Central memory CD8-positive, alpha-beta T cell (primary cell): ENCODE measurements at places on chromosomes 1 and 21.

GRCh38 chr1:45979778-45980176 is 152.7 kb downstream of the PIK3R3 start:
- no peaks in the 10 kb centered on the region for H3K4me1 ChIP-seq
- no peaks in the 10 kb centered on the region for H3K27me3 ChIP-seq
- no peak for DNase-seq

- no peak for DNase-seq
- H3K4me3 ChIP-seq = peak overlapping the region; percentile 0
- peak overlapping the region; percentile 93 for H3K27ac ChIP-seq
- peaks cover 60% of the 10 kb centered on the region for H3K4me1 ChIP-seq
- H3K36me3 ChIP-seq = peaks cover 29% of the 10 kb centered on the region
Measured at GRCh38 chr1:221708987-221709386, 32.9 kb downstream of the DUSP10 start.

DNA sequence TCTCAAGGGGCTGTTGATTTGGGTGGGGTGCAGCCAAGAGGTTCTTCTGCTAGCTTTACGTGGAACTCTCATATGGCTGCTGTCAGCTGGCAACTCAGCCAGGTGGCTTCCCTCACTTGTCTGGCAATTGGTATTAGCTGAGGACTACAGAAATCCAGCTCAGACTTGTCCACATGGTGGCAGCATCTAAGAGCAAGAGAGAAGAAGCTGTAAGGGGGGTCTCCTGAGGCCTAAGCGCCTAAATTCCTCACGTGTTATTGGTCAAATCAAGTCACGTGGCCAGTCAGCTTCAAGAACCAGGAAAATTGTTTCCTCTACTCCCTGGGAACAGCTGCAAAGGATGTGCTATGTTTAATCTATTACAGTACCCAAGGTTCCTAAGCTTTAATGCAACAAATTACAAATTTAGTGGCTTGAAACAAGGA is 4.2 kb upstream of the DYRK3 start:
- no peak overlapping the region for H3K4me3 ChIP-seq
- no peak overlapping the region for H3K27ac ChIP-seq
- H3K27me3 ChIP-seq = peaks cover 34% of the 10 kb centered on the region
- peaks cover 21% of the 10 kb centered on the region for H3K4me1 ChIP-seq

- H3K4me3 ChIP-seq = no peak overlapping the region
- H3K4me1 ChIP-seq = no peaks in the 10 kb centered on the region
- H3K36me3 ChIP-seq = no peaks in the 10 kb centered on the region
- DNase-seq = no peak
- no peak overlapping the region for H3K27ac ChIP-seq
Measured at GRCh38 chr1:26017606-26018005, 4.0 kb upstream of the EXTL1 start.

- no peak for DNase-seq
- peak overlapping the region; percentile 88 for H3K4me3 ChIP-seq
- peaks cover 79% of the 10 kb centered on the region for H3K4me1 ChIP-seq
- peaks cover 35% of the 10 kb centered on the region for H3K36me3 ChIP-seq
- H3K27me3 ChIP-seq = no peaks in the 10 kb centered on the region
Measured at GRCh38 chr1:31934706-31935629, 3.2 kb downstream of the PTP4A2 start.

DNA sequence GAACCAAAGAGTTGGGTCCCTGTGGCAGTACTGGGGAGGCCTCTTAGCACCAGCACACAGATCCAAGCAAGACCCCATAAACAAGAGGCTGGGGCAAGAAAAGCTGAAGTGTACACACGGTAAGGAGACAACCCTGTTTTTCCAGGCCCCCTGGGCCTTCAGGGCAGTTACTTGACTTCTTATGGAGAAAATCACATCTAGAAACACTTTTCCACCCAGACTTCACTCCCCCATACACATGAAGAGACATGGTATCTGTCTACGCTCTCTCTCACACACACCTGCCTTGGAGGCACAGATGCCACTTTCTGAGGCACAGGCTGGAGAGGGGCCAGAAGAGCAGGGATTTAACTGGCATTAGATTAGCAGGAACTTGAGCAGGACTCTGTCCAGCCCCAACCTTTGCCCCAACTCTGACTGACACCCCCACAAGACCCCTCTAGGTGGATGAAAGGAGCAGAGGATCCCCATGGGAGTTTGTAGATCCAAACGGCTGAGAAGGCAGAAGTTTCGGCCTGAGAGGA is 2.2 kb downstream of the CERS2 start:
- H3K27me3 ChIP-seq = no peaks in the 10 kb centered on the region
- peak overlapping the region; percentile 88 for H3K27ac ChIP-seq
- peaks cover 69% of the 10 kb centered on the region for H3K4me1 ChIP-seq

DNA sequence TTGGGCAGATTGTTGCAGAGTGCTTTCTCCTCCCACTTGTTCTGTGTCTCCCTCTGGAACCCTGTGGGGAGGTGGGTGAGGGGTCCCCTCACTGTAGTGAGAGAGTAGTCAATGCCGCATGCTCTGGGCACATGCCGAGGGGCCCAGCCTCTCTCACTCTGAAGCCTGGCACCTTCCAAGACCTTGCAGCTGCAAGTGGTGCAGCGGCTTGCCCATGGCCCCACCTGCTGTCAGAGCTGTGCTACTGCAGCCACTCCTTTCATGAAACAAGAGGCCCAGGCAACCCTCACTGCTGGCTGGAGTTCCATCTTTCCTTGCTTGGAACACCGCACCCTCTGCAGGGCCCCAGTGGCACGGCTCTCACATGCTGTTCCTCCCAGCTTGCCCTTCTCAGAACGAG is 58.4 kb upstream of the COL6A1 start:
- H3K4me3 ChIP-seq = no peak overlapping the region
- DNase-seq = peak; percentile 25
- no peak overlapping the region for H3K27ac ChIP-seq

DNA sequence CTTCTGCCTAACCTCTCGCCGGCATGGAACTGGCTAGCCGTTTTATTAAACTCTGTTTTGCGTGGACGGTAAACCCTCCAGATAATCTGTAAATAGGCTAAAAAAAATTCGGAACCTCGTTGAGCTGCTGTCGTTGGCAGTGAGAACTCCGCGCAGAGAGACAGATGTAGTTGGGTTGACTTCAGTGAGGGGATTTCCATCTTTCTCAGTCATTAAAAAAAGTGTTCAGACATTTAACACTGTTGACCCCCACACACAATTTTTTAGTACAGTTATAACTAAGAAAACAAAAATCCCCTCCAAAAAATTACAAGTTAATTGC is 464 bp downstream of the PARK7 start:
- peak; percentile 54 for DNase-seq
- H3K36me3 ChIP-seq = peaks cover 47% of the 10 kb centered on the region
- H3K4me3 ChIP-seq = peak overlapping the region; percentile 93
- H3K4me1 ChIP-seq = peaks cover 65% of the 10 kb centered on the region
- H3K27me3 ChIP-seq = no peaks in the 10 kb centered on the region
- peak overlapping the region; percentile 99 for H3K27ac ChIP-seq

- peaks cover 30% of the 10 kb centered on the region for H3K27me3 ChIP-seq
- H3K4me3 ChIP-seq = no peak overlapping the region
- H3K27ac ChIP-seq = no peak overlapping the region
- no peak for DNase-seq
Measured at GRCh38 chr21:45590726-45591618, 48.7 kb upstream of the SLC19A1 start.

GRCh38 chr1:180231506-180231921 is 1.4 kb downstream of the LHX4 start:
- H3K4me1 ChIP-seq = peaks cover 39% of the 10 kb centered on the region
- no peak overlapping the region for H3K27ac ChIP-seq
- DNase-seq = no peak
- peaks cover 4% of the 10 kb centered on the region for H3K36me3 ChIP-seq

- peaks cover 18% of the 10 kb centered on the region for H3K36me3 ChIP-seq
- H3K4me3 ChIP-seq = peak overlapping the region; percentile 71
- no peaks in the 10 kb centered on the region for H3K27me3 ChIP-seq
- peak overlapping the region; percentile 98 for H3K27ac ChIP-seq
Measured at GRCh38 chr1:156097499-156098178, 15.4 kb upstream of the MEX3A start.

DNA sequence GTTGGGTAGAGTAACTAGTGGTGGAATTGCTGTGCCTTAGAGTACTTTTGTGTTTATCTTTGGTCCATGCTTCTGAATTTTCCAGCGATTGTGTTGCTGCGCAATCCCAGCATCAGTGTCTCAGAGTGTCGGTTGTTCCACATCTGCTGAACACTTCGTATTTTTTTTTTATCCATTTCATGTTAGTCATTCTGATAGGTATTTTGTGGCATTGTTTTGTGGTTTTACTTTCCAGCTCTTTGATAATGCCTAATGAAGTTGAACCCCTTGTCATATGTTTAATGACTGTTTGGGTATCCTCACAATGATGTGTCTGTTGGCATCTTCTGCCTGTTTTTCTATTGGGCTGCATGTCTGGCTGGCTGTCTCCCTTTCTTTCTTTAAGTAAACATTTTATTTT is 13.6 kb downstream of the TUFT1 start:
- H3K36me3 ChIP-seq = no peaks in the 10 kb centered on the region
- no peak overlapping the region for H3K4me3 ChIP-seq
- H3K4me1 ChIP-seq = no peaks in the 10 kb centered on the region
- H3K27me3 ChIP-seq = peaks cover 6% of the 10 kb centered on the region

GRCh38 chr1:221439008-221439746 is 302.7 kb downstream of the DUSP10 start:
- no peak for DNase-seq
- peaks cover 9% of the 10 kb centered on the region for H3K4me1 ChIP-seq
- H3K27me3 ChIP-seq = peaks cover 28% of the 10 kb centered on the region
- no peak overlapping the region for H3K4me3 ChIP-seq
- peak overlapping the region; percentile 20 for H3K27ac ChIP-seq

DNA sequence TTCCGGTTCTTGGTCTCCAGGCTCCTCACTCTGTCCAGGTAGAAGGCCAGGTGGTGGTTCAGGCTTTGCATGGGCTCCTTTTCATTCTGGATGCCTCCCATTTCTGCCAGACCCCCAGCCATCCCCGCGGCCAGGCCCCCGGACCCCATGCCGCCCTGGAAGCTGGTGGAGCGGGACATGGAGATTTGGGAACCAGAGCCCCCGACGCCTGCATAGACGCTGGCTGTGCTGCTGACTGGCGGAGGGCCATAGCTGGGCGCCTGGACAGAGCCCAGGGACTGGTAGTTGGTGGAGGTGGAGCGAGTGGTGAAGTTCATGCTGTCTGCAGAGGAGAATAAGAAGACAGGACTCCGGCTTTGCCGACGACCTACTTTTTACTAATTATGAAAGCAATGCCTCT is 7.1 kb upstream of the SHCBP1L start:
- H3K27ac ChIP-seq = no peak overlapping the region
- peaks cover 59% of the 10 kb centered on the region for H3K27me3 ChIP-seq
- H3K4me1 ChIP-seq = no peaks in the 10 kb centered on the region
- DNase-seq = no peak

GRCh38 chr1:175878775-175879174 is 135.4 kb upstream of the TNR start:
- peaks cover 4% of the 10 kb centered on the region for H3K36me3 ChIP-seq
- no peaks in the 10 kb centered on the region for H3K4me1 ChIP-seq
- H3K27me3 ChIP-seq = peaks cover 11% of the 10 kb centered on the region
- H3K4me3 ChIP-seq = no peak overlapping the region
- H3K27ac ChIP-seq = no peak overlapping the region

DNA sequence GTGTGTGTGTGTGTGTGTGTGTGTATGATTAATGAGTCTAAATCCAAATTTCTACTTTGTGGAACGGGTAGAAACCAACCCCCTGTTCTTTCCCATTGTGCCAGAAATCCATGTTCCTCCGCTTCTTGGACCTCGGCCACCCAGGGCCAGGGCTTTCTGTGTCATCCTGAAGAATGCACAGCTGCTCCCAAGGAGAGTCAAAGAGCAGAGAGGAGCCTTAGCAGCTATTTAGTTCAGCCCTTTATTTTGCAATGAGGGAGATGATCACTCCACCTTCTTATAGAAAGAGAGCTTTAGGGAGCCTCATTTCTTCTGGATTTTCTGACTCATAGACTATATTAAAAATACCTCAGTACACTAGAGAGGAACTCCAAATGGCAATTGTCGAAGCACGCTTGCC is 489.3 kb upstream of the VAMP3 start:
- DNase-seq = no peak
- H3K4me1 ChIP-seq = no peaks in the 10 kb centered on the region
- H3K27me3 ChIP-seq = peaks cover 77% of the 10 kb centered on the region
- H3K27ac ChIP-seq = no peak overlapping the region

- H3K27ac ChIP-seq = no peak overlapping the region
- DNase-seq = no peak
- H3K27me3 ChIP-seq = peaks cover 50% of the 10 kb centered on the region
- H3K4me3 ChIP-seq = no peak overlapping the region
- no peaks in the 10 kb centered on the region for H3K4me1 ChIP-seq
Measured at GRCh38 chr1:157033357-157033876, 12.1 kb downstream of the ARHGEF11 start.

- peak overlapping the region; percentile 96 for H3K4me3 ChIP-seq
- H3K36me3 ChIP-seq = peaks cover 40% of the 10 kb centered on the region
- peak overlapping the region; percentile 93 for H3K27ac ChIP-seq
- no peak for DNase-seq
- peaks cover 53% of the 10 kb centered on the region for H3K4me1 ChIP-seq
Measured at GRCh38 chr1:52364235-52364839, 1.7 kb downstream of the CC2D1B start.

GRCh38 chr1:55310505-55310971 is 95.4 kb upstream of the USP24 start:
- no peaks in the 10 kb centered on the region for H3K36me3 ChIP-seq
- H3K27me3 ChIP-seq = peaks cover 28% of the 10 kb centered on the region
- H3K27ac ChIP-seq = no peak overlapping the region
- DNase-seq = no peak

DNA sequence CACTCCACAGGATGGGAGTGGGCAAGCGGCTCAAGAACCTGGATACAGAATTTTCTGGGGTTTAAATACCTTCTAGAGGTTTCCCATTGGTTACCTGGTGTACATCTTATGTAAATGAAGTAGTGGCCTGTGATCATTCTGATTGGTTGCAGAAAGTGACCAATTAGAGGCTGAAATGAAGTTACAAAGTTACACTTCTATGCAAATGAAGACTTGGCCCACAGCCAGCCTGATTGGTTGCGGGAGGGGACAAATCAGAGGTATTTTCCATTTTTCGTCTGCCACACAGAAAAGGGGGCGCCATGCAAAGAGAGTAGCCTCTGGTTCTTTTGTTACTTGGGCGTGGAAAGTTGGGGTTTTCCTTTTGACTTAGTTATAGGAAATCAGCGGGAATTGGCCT is 8.9 kb downstream of the KCNAB2 start:
- H3K36me3 ChIP-seq = peaks cover 15% of the 10 kb centered on the region
- no peak overlapping the region for H3K4me3 ChIP-seq

- peaks cover 7% of the 10 kb centered on the region for H3K4me1 ChIP-seq
- H3K27me3 ChIP-seq = no peaks in the 10 kb centered on the region
- H3K36me3 ChIP-seq = peaks cover 2% of the 10 kb centered on the region
- H3K27ac ChIP-seq = no peak overlapping the region
- H3K4me3 ChIP-seq = no peak overlapping the region
- no peak for DNase-seq
Measured at GRCh38 chr1:86832433-86832832, 81.5 kb downstream of the SELENOF start.
